RWPE2 (cell line): ENCODE measurements at places on chromosomes 13 and 19.

DNA sequence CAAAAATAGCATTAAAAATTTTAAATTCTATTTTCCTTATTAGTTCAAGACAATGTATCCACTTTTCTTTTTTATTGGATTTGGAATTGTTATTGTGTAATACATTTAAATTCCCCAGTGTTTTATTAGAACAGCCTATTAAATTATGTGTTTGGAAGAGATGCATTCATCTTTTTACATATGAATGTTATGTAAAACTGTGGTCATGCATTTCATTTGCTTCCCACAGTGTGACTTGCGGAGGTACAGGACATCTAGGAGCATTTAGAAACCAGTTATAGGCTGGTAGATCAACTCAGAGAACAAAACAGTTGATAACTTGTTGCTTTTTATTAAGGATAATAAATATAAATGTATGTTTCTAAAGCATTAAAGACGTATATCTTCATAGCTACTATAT is 335.5 kb upstream of the TMTC4 start:
- no peak for DNase-seq
- no peak overlapping the region for H3K4me3 ChIP-seq
- H3K36me3 ChIP-seq, result no peaks in the 10 kb centered on the region
- H3K4me1 ChIP-seq, result no peaks in the 10 kb centered on the region
- no peak overlapping the region for H3K27ac ChIP-seq

GRCh38 chr19:56671613-56671994 is at the start of gene ZNF835:
Gene ZNF835, minus strand, starts transcription at chr19:56671757. Its CDS starts 6,559 bp downstream, at chr19:56665198.
- DNase-seq, result no peak
- H3K27ac ChIP-seq, result no peak within 1 kb of the TSS
- H3K4me1 ChIP-seq, result no peaks in the 10 kb centered on the region
- H3K27me3 ChIP-seq, result no peaks in the 10 kb centered on the region
- no peaks in the 10 kb centered on the region for H3K36me3 ChIP-seq
- H3K4me3 ChIP-seq, result peak within 1 kb of the TSS; percentile 31

DNA sequence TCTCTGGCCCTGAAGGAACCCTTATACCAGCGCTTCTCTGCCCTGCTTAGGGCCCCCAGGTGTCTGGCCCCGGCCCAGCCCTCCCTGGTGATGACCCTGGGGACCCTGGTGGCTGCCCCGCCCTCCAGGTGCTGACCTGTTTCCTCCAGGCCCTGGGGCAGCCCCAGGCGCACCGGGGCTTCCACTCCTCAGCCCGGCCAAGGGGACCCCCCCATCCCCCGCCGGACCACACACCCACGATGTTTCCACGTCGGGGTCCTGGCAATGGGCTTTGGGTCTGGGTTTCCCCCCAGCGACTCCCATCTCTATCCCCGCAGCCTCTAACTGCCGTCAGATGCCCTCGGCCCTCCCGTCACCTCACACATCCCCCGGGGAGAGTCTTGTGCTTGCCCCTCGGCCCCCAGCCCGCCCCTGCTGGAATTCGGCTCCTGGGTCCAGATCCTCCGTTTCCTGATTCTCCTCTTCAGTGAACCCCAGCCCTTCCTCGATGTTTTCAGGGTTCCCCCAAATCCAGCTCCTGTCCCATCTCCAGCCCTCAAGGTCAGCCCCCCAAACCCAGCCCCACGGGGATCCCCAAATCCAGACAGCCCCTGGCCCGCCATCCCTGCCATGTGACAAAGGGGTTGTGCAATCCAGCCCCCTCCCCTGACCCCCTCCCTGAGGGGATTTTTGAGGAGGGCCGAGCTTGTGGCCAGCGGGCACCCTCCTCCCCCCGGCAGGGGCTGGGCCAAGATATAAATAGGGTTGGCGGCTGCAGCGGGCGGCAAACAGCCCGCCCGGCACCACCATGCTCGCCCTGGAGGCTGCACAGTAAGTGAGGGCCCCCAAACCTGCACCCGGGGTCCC is at the start of gene SPIB:
Gene SPIB (plus strand): TSS at position 763 of the 846 bp plus-strand sequence. CDS start 25 bp downstream, at position 788.
- no peak within 1 kb of the TSS for H3K4me3 ChIP-seq
- H3K36me3 ChIP-seq, result peaks cover 4% of the 10 kb centered on the region

GRCh38 chr19:7069904-7070226 is 362 bp downstream of the ZNF557 start:
- no peaks in the 10 kb centered on the region for H3K27me3 ChIP-seq
- H3K27ac ChIP-seq, result peak overlapping the region; percentile 18
- H3K4me3 ChIP-seq, result peak overlapping the region; percentile 81
- no peaks in the 10 kb centered on the region for H3K4me1 ChIP-seq
- no peak for DNase-seq
- peaks cover 28% of the 10 kb centered on the region for H3K36me3 ChIP-seq

DNA sequence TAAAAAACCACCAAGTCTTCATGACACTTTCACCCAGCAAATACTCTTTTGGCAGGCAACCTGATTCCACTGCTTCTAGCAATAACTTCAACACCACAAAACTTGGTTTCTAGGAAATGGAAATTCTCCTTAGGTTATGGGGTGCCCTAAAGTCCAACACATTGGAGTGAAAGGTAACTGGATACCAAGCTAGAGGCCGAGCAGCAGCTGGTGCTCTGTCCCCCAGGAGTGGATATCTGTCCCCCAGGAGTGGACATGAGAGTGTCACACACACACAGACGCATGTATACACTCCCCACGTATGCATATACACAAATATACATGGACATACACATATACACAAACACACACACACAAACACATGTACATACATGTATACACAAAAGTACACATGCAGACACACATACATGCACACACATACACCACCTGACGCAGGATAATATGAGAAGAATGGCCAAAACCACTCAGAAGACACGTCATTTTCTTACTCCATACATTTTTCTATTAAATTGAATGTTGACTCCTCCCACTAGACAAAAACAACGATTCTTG is 50.8 kb downstream of the RFX2 start:
- peaks cover 57% of the 10 kb centered on the region for H3K4me1 ChIP-seq
- peak overlapping the region; percentile 98 for H3K27ac ChIP-seq
- H3K36me3 ChIP-seq, result peaks cover 10% of the 10 kb centered on the region; the same call in 1 of the 2 replicates
- no peak overlapping the region for H3K4me3 ChIP-seq
- H3K27me3 ChIP-seq, result no peaks in the 10 kb centered on the region
- DNase-seq, result no peak

GRCh38 chr19:52343548-52343947 is 7.5 kb downstream of the ZNF610 start:
- H3K4me3 ChIP-seq, result no peak overlapping the region
- no peaks in the 10 kb centered on the region for H3K27me3 ChIP-seq
- DNase-seq, result no peak
- no peaks in the 10 kb centered on the region for H3K4me1 ChIP-seq
- H3K27ac ChIP-seq, result no peak overlapping the region
- H3K36me3 ChIP-seq, result no peaks in the 10 kb centered on the region

- H3K27ac ChIP-seq, result no peak within 1 kb of the TSS
- DNase-seq, result no peak
- H3K4me3 ChIP-seq, result no peak within 1 kb of the TSS
Observed at GRCh38 chr13:36673838-36674326, at the start of gene SERTM1. Gene SERTM1, plus strand, starts transcription at chr13:36674020. Its CDS starts 21,059 bp downstream, at chr13:36695079.

DNA sequence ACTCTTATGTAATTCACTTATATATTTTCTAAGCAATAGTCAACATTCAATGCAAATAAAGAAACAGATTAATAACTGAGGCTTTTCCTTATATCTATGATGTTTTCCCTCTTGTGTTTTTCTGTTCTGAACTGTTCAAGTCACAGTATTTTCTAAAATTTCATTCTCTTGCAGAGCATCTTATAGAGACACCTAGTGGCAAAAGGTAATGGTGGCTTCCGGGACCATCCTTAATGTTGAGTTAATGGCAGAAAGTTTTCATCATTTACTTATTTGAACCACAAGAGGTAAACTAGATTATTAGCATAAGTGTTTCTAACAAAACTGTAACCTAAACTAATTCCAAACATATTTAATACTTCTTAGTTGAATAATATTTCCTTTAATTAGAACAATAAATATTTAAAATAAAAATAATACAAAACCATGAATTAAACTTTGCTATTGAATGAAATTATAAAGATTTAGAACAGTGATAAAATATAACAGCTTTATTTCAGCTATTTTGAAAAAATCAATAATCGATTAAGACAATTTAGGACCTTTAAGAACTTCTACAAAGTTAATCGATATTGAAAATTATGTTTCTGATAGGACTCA is 1.7 kb upstream of the SLITRK5 start:
- H3K27ac ChIP-seq, result no peak overlapping the region
- no peaks in the 10 kb centered on the region for H3K4me1 ChIP-seq
- peaks cover 32% of the 10 kb centered on the region for H3K27me3 ChIP-seq
- no peak overlapping the region for H3K4me3 ChIP-seq
- no peak for DNase-seq

GRCh38 chr13:89097994-89098393 is 1426.8 kb downstream of the SLITRK5 start:
- DNase-seq, result no peak
- no peaks in the 10 kb centered on the region for H3K27me3 ChIP-seq
- no peak overlapping the region for H3K4me3 ChIP-seq
- no peak overlapping the region for H3K27ac ChIP-seq
- H3K4me1 ChIP-seq, result no peaks in the 10 kb centered on the region

DNA sequence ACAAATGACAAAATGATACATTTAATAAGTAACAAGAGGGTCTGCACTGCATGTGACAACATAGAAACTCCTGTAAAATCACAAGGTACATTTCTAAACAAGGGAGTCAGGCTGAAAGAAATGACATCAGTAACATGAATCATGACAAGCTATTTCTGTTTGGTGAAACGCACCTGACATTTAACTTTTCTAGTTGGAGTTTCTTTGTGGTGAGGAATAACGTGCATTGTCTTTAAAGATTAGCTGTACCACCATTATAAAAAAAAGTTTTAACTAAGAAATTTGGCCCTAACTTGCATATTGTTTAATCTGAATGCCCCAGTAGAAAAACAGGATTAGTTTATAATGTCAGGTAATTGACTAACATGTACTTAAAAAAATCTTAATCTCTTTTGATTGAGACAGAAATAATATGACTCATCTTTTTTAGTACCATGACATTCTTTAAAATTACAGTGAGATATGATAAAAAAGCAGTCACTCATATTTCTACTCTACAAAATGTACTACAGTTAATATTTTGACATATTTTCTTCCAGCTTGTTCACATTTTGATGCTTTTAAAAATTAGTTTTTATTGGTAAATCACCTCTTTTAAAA is 418.2 kb downstream of the KLF12 start:
- no peaks in the 10 kb centered on the region for H3K27me3 ChIP-seq
- no peak for DNase-seq
- H3K4me3 ChIP-seq, result no peak overlapping the region
- no peaks in the 10 kb centered on the region; the same call in 1 of the 2 replicates for H3K36me3 ChIP-seq
- peak overlapping the region; percentile 31 for H3K27ac ChIP-seq
- peaks cover 26% of the 10 kb centered on the region for H3K4me1 ChIP-seq

GRCh38 chr19:38523319-38523718 is 89.8 kb downstream of the RYR1 start:
- H3K36me3 ChIP-seq, result no peaks in the 10 kb centered on the region
- H3K27ac ChIP-seq, result no peak overlapping the region
- H3K4me3 ChIP-seq, result no peak overlapping the region
- no peak for DNase-seq
- no peaks in the 10 kb centered on the region for H3K27me3 ChIP-seq

- no peak overlapping the region for H3K4me3 ChIP-seq
- no peaks in the 10 kb centered on the region for H3K27me3 ChIP-seq
- no peak for DNase-seq
Observed at GRCh38 chr19:18684642-18684993, 1.1 kb downstream of the CRTC1 start.

GRCh38 chr19:35127871-35128270 is 7.0 kb downstream of the LGI4 start:
- H3K36me3 ChIP-seq, result peaks cover 8% of the 10 kb centered on the region; the same call in 1 of the 2 replicates
- H3K27ac ChIP-seq, result no peak overlapping the region
- DNase-seq, result no peak
- no peak overlapping the region for H3K4me3 ChIP-seq
- peaks cover 26% of the 10 kb centered on the region for H3K4me1 ChIP-seq
- H3K27me3 ChIP-seq, result no peaks in the 10 kb centered on the region

DNA sequence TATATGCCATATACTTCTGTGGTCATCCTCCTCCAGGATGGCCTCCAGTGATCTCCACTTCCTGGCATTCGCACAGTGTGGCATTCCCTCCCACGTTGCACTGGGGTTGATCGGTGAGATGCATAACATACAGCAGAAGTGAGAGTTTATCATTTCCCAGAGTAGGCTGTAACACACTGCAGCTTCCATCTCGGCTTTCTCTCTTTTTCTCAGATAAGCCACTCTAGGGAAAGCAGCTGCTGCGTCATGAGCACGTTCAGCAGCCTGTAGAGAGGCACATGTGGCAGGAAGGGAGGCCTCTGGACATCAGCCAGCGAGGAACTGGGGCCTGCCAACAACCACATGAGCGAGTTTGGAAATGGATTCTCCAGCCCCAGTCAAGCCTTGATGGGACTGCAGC is 807.1 kb downstream of the DIAPH3 start:
- H3K4me3 ChIP-seq, result no peak overlapping the region
- no peak overlapping the region for H3K27ac ChIP-seq
- H3K27me3 ChIP-seq, result no peaks in the 10 kb centered on the region
- no peak for DNase-seq
- H3K4me1 ChIP-seq, result no peaks in the 10 kb centered on the region

GRCh38 chr13:66301006-66301405 is 929.1 kb downstream of the PCDH9 start:
- H3K4me3 ChIP-seq, result no peak overlapping the region
- no peaks in the 10 kb centered on the region for H3K27me3 ChIP-seq
- no peak overlapping the region for H3K27ac ChIP-seq
- H3K36me3 ChIP-seq, result no peaks in the 10 kb centered on the region
- no peak for DNase-seq

GRCh38 chr13:109541081-109541480 is 245.3 kb downstream of the IRS2 start:
- no peak for DNase-seq
- H3K27ac ChIP-seq, result no peak overlapping the region
- H3K4me3 ChIP-seq, result no peak overlapping the region

GRCh38 chr13:32408296-32409000 is 19.5 kb downstream of the N4BP2L1 start:
- no peaks in the 10 kb centered on the region for H3K27me3 ChIP-seq
- DNase-seq, result no peak
- no peak overlapping the region for H3K4me3 ChIP-seq
- H3K4me1 ChIP-seq, result no peaks in the 10 kb centered on the region
- no peaks in the 10 kb centered on the region for H3K36me3 ChIP-seq

GRCh38 chr19:3968556-3969434 is 2.1 kb downstream of the DAPK3 start:
- peaks cover 12% of the 10 kb centered on the region for H3K4me1 ChIP-seq
- peak; percentile 89 for DNase-seq
- peaks cover 48% of the 10 kb centered on the region for H3K36me3 ChIP-seq
- H3K27me3 ChIP-seq, result no peaks in the 10 kb centered on the region
- peak overlapping the region; percentile 92 for H3K27ac ChIP-seq

GRCh38 chr13:93262729-93263345 is 36.2 kb downstream of the GPC6 start:
- no peak for DNase-seq
- H3K4me3 ChIP-seq, result no peak overlapping the region
- H3K27ac ChIP-seq, result peak overlapping the region; percentile 88
- H3K36me3 ChIP-seq, result no peaks in the 10 kb centered on the region
- peaks cover 37% of the 10 kb centered on the region for H3K4me1 ChIP-seq

GRCh38 chr13:109785141-109785891 is 1.1 kb downstream of the IRS2 start:
- peaks cover 23% of the 10 kb centered on the region for H3K4me1 ChIP-seq
- peaks cover 34% of the 10 kb centered on the region for H3K36me3 ChIP-seq
- H3K27me3 ChIP-seq, result no peaks in the 10 kb centered on the region
- DNase-seq, result peak; percentile 83
- H3K4me3 ChIP-seq, result peak overlapping the region; percentile 90
